ENCODE measurements at places on chromosomes 12 and 14.

DNA sequence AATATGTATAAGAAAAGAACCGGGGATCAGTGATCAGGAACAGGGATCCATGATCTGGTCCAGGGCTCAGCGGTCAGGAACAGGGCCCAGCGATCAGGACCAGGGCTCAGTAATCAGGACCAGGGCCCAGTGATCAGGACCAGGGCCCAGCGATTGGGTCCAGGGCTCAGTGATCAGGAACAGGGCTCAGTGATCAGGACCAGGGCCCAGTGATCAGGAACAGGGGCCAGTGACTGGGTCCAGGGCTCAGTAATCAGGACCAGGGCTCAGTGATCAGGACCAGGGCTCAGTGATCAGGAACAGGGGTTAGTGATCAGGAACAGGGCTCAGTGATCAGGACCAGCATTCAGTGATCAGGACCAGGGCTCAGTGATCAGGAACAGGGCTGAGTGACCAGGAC lies 56.3 kb downstream of the TMEM121 start:
- DNase-seq, result no peak

GRCh38 chr14:61434311-61434710 lies 112.9 kb downstream of the PRKCH start:
- no peak for DNase-seq

DNA sequence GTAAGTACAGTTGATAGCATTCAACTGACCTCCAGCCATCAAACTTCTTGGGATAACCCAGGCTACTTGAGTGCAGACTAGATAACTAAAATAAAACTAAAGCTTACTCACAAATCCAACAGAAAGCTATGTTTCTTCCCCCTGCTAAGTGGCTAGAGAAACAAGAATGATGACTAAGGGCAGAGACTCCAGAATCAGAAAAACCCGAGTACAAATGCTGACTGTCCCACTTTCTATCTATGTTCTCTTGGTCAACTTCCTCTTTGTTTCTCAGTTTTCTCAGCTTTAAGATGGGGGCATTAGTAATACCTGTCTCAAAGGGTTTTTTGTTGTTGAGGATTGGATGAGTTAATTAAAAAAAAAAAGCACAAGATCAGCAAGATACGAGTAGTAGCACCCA lies 6.1 kb upstream of the NUAK1 start:
- no peak for DNase-seq

DNA sequence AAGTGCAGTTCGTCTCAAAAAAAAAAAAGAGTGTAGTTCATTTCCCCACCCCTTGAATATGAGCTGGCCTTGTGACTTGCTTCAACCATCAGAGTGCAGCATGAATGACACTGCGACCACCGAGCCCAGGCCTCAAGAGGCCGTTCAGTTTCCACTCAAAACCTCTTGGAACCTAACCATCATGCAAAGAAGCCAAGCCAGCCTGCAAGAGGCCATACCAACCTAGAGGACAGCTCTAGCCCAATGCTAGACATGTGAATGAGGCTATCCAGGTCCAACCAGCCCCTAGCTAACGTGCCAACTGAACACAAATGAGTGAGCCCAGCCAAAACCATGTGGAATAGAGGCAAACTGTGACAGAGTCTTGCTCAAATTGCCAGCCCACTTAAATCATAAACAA lies 29.7 kb downstream of the R3HDM2 start:
- DNase-seq, result no peak

- DNase-seq, result no peak
Observed at GRCh38 chr14:83611491-83611890, 1918.5 kb upstream of the FLRT2 start.

DNA sequence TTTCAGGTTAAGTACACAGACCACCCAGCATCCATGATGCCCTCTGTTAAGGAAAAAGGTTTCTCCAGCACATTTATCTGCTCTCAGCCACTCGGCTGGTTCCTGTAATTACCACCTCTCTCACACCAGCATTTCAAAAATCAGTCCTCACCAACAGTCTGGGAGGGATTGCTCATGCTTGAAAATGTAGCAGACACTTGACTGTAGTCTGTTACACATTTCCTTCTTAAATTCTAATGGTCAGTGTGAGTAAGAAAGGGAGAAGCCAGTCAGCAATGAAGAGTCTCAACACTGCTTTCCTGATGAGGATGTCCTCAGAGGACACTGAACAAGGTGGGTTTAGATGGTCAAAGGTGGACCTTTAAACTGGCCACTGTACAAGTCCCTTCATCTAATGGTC lies 6.0 kb downstream of the ZBTB39 start:
- no peak for DNase-seq

DNA sequence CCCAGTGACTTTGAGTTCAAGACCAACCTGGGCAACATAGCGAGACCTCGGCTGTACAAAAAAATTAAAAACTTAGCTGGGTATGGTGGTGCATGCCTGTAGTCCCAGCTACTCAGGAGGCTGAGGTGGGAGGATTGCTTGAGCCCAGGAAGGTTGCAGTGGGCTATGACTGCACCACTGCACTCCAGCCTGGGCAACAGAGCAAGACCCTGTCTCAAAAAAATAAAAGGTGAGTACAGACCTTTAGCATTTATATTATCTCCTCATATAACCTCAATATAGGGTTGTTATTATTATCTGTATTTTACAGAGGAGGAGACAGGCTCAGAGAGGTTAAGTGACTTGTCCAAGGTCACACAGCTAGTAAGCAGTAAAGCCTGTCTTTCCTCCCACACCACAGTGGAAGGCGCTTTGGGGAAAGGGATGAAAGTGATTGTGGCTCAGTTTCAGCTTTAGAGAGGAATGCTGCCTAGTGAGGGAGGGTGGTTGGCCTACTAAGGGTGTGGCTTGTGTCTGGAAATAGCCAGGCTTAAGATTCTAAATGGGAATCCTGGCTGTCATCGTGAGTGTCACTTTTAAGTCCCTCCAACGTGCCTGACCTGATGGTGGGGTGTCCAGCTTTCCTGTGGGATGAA lies 7.2 kb downstream of the TPCN1 start:
- DNase-seq, result no peak

DNA sequence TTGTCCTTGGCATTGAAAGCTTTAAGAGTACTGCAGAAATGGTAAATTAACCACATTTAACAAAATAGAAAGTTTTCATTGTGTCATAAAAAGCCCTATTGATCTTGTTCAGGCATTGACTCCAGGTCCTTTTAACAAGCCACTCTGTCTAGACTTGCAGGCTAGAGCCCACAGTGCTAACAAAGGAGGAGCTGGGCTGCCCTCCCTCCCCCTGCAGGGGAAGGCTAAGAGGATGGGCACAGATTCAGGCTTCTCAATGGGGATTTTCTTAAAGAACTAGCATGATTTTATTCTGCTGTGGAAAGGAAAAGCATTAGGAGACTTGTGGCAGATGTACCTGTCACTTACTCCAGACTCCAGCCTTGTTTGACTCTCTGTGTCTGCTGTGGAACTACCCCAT lies 463.6 kb downstream of the NRXN3 start:
- DNase-seq, result peak; percentile 51

DNA sequence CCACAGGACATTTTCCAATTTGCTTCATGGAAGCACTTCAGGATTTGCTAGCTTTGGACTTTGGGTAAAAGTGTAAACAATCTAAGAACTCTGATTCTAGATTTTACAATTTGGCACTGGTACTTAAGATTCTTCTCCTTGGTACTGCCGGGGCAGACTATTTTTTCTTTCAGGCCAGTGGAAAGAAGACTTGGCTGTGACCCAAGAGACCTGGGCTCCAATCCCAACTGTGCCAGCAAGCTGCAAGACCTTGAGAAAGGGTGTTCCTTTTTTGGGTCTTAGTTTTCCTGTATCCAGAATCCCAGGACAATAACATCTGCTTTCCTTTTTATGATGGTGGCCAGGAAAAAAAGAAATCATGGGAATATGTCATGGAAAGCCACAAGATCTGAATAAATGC lies 148.1 kb upstream of the CRY1 start:
- DNase-seq, result peak; percentile 23

GRCh38 chr14:54450535-54450934 lies 9.4 kb upstream of the CNIH1 start:
- DNase-seq, result no peak

GRCh38 chr12:22234561-22234960 lies 99.9 kb downstream of the ST8SIA1 start:
- DNase-seq, result no peak

- peak; percentile 29 for DNase-seq
Observed at GRCh38 chr12:45938566-45938965, 51.8 kb downstream of the SCAF11 start.

DNA sequence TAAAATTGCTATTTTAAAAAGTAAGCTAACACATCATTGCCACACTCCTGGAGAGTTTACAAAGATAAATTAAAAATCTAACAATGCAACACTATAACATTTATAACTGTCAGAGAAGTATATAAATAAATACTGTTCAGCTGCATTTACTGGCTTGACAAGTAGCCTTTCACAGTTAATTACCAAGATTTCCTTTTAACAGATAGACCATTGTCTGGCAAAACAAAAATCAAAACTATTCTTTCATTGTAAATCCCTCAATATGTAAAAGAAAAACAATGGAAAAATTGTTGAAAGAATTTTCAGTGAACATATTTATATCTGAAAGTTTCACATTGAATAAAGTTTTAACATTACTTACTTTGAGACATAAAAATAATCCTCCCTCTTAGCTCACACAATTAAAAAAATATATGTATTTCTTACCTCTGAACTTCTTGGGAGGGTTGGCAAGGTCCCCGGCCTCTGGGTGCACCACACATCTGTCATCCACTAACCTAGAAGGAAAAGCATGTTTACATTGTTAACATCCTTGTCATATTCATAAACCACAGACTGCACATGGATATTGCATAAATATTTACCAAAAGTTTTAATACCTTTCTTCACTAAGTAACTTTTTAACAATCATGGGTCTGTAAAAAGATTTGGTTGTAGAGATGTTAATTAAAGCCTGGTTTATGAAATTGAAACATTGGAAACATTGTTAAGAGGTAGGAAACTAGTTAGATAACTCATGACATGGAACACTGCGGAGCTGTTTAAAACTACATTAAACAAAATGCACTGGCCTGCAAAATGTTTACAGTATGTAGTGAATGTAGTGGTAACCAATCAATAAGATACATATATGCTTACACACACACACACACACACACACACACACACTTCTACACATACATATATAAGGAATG lies 43.0 kb downstream of the ITPR2 start:
- no peak for DNase-seq

DNA sequence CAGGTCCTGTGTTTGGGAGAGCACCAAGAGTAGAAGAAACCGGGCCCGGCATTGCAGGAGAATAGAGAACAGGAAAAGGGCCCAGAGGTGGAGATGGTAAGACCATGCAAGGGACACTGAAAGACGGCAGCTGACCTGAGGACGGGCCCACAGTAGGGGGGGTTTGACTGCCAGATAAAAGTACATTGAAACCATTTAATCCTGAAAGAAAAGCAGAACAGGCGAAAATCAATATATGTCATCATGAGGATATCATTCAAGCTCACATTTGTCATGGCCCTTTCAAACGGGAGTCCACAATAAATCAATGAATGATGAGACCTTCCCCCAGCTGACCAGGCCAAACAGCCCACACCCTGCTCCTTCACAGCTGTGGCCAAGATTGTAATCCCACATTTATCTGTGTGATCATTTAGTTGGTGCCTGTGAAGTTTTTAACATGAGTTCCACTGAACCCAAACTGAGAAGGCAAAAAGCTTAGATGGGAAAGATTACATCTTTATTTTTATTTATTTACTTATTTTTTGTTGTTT lies 39.5 kb downstream of the E2F7 start:
- DNase-seq, result no peak

GRCh38 chr12:49872781-49873181 lies 29.9 kb upstream of the BCDIN3D start:
- DNase-seq, result no peak

GRCh38 chr14:100617410-100618317 lies 30.4 kb upstream of the BEGAIN start:
- DNase-seq, result no peak

GRCh38 chr14:66008631-66009030 lies 477.5 kb upstream of the CCDC196 start:
- DNase-seq, result no peak

DNA sequence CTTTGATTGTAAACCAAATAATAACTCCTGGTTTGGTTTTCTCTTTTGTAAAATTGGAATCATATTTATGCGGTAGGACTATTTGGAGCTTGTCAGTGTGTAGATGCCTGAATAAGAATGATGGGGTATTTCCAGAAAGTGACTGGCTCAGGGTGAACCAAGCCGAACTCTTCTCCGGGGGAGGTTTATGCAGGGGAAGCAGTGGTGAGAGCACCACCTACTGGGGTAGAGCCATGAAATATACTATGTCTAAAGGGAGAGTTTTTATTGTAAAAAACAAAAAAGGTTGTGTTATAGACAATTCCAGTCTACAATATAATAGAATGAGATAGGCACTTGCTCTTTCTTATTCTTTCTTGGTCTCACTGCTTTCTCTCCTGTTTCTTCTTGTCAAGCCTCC lies 222.9 kb upstream of the SLC16A7 start:
- DNase-seq, result no peak

GRCh38 chr12:42426746-42427145 lies 100.8 kb downstream of the PPHLN1 start:
- no peak for DNase-seq

DNA sequence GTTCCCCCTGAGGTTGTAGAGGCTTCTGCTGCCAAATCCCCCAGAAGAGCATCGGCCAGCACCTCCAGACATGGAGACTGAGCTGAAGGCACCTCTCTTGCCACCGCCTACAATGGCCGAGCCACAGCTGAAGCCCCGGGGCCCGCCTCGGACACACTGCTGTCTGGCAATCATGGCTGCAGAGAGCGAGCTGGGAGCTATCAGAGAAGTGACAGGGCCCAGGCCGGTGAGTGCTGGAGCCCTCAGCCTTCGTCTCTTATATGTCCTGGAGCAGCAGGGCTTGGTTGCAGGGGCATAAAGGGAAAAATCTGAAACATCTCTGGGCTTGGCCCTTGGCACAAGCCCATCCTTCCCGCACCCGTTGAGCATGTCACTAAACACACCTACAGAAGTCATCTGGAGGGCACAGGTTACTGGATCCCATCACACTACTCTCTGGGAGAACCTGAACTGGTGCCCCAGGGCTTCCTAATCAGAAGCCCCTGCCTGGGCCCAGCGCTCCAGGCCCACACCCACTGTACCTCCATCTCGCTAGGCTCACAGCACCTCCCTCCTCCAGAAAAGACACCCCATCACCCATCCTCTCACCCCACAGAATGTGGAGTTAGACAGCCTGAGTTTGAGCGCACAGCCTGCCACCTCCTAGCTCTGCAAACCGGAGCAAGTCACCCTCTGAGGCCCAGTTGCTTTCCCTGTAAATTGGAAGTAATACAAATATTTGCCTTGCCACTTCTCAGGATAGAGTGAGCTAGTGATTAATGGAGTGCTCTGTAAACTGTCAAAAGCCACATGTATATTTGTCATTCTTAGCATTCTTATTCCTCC lies at the start of gene KRT4:
Gene KRT4, minus strand, starts transcription at position 232 of the 825 bp plus-strand sequence. Its CDS starts 58 bp downstream, at position 174.
- DNase-seq, result no peak

DNA sequence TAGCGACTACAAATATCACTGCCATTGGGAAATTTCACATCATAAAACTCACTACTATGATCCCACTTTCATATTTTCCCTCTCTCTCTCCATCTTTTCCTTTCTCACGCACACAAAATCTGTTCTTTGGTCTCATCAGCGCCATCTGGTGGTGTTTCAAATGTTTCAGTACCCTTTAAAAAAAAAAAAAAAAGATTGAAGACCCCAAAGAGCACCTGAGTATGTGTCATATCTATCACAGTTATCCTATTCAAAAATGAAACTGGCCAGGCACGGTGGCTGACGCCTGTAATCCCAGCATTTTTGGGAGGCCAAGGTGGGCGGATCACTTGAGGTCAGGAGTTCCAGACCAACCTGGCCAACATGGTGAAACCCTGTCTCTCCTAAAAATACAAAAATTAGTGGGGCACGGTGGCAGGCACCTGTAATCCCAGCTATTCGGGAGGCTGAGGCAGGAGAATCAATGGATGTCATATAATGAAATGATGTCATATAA lies 72.4 kb downstream of the TTC9 start:
- DNase-seq, result peak; percentile 68

- no peak for DNase-seq
Observed at GRCh38 chr12:7832059-7832696, 40.5 kb downstream of the SLC2A14 start.

All from NCI-H1105 (cell line).